Activated T-helper 2 cell treated with anti-CD3 and anti-CD28 coated beads, Interferon-gamma antibody, Interleukin-2, Interleukin-4, amounts not matched to agents 10 μg/mL and 5 μg/mL and 100 μg/mL, durations not matched to agents 14 hours and 24 hours and 36 hours (primary cell): ENCODE measurements at places on chromosomes 7 and 10. TPM values are rescaled to one million over a fixed set of nuclear protein-coding genes. Genes with fewer than 3 reads are reported as not detected.

DNA sequence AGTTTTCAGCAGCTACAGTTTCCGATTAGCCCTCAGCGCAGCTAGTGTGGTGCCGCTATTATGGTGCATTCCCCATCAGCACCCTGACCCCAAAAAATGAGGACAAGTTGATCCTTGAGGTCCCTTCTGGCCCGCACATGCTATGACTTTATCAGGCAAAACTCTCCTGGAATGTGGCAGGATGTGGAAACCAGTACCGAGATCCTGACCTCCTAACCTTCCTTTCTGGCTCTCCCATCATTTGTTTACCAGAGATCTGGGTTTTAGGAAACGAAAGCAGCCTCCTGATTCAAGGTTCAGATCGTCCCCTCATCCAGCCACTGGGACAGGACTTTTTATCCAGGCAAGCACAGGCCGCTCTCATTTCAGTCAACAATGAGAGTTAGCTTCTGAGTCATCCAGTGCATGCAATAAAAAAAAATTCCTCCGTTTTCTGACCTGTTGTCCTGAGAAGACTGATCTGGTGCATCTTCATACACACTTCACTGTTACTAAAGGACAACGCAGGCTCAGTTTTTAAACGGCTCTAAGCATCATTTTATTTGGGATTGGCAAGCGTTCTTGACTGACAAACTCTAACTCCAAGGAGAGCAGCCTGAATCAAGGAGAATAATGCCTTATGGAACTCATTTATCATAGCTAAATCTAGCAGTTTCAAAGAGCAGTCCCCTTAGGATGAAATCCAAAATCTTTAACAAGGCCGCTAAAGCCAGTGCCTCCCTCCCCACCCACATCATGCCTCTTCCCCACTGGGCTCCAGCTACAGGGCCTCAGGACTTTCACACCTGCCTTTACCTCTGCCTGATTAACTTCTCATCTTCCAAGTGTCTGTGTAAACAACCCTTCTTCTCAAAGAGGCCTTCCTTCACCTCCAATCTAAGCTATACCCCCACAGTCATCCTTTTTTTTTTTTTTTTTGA lies 17.1 kb downstream of the PDLIM1 start:
- no peaks in the 10 kb centered on the region for H3K36me3 ChIP-seq
- H3K27ac ChIP-seq = no peak overlapping the region
- no peak overlapping the region for H3K4me3 ChIP-seq
- H3K4me1 ChIP-seq = no peaks in the 10 kb centered on the region
- no peak for DNase-seq

- no peaks in the 10 kb centered on the region for H3K36me3 ChIP-seq
- no peak overlapping the region for H3K4me3 ChIP-seq
- no peaks in the 10 kb centered on the region for H3K4me1 ChIP-seq
- no peak for DNase-seq
- H3K27me3 ChIP-seq = no peaks in the 10 kb centered on the region
Observed at GRCh38 chr7:71826141-71826540, 586.0 kb downstream of the CALN1 start.

DNA sequence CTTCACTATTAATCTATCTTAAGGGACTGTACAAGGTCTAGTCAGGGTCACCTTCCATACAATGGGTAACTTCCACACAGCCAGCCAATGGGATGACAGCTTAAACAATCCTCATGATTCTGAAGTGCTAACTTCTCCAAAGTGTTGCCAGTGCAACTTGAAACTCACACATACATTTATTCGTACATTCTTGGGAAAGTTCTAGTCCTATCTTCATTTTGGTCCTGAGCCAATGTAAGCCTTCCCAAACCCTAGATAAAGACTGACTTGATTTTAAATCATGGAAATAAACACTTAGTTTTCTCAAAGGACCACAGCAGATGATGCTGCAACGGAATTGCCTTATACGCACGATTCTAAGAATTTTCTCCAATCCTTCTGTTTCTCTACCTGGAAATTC lies 117.5 kb upstream of the COL1A2 start:
- peaks cover 24% of the 10 kb centered on the region for H3K27me3 ChIP-seq
- no peak overlapping the region for H3K4me3 ChIP-seq
- H3K27ac ChIP-seq = no peak overlapping the region
- DNase-seq = no peak

The AEBP1 gene
- total RNA-seq = 36.4 and 38.7 TPM in 2 replicates

The OR2A14 gene
- total RNA-seq = not detected in 2 replicates

The LDB3 gene
- 0.05 TPM in 1 of 2 replicates, not detected in the other for total RNA-seq
